Activated CD4-positive, alpha-beta T cell treated with anti-CD3 and anti-CD28 coated beads for 24 hours (primary cell): ENCODE measurements at places on chromosomes 5 and 9.

DNA sequence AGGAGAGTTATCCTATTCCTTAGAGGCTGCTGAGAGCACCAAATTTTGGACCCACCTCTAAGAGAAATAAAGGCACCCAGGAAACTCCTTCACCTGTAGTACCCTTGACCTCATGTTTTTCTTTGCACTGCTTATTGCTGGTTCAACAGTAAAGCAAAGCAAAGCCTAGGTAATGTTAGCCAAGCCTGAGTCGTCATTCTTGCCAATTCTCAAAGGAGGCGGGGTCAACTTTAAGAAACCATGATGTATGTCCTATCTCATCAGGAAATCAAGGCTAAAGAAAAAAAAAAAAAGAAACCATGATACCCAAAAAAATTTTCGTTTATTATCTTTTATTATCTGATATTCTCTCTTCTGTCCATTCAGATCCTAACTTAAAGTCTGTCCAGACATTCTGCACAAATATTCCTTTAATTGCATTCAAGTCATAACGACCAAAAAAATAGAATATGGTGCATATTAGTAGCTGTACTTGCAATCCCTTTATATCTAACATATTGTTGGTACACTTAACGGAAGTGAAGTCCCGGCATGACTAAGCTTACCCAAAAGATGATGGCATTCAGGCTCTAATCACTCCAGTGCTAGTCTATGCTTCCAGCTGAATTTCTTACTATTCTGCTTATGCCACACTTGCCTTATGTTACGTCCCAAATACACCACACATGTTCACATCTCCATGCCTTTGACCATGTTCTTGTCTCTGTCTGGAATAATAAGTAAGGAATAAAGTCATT lies 1.8 kb downstream of the AUH start:
- no peak for DNase-seq

GRCh38 chr9:75438716-75439115 lies 350.4 kb downstream of the OSTF1 start:
- no peak for DNase-seq

GRCh38 chr5:172906888-172907287 lies 52.3 kb upstream of the RPL26L1 start:
- no peak for DNase-seq

DNA sequence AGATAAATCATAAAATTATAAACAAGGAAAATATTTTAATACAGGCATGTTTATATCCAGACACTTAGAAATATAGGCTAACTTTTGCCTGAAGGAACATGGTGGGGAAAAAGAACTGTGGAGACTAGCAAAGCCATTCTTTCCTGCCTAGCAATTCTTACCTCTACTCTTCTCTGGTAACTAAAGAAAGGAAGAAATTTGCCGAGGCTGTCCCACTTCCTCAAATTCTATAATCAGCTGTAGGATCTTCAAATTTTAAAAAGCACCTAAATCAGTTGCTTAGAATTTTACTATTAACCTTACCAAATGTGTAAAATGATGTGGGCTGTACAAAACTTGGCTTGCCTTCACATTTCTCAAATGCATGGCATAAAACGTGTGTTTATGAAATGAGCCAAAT lies 249.1 kb upstream of the SMARCA2 start:
- no peak for DNase-seq

GRCh38 chr9:82031538-82032280 lies 43.1 kb downstream of the SPATA31D1 start:
- DNase-seq: no peak

GRCh38 chr5:86118542-86118941 lies 499.2 kb upstream of the COX7C start:
- DNase-seq: no peak

- no peak for DNase-seq
These were observed 16.3 kb upstream of the ANXA1 start for GRCh38 chr9:73135394-73135793.
